Right atrium auricular region (tissue), 2 donors: ENCODE measurements at places on chromosomes 4 and X.

DNA sequence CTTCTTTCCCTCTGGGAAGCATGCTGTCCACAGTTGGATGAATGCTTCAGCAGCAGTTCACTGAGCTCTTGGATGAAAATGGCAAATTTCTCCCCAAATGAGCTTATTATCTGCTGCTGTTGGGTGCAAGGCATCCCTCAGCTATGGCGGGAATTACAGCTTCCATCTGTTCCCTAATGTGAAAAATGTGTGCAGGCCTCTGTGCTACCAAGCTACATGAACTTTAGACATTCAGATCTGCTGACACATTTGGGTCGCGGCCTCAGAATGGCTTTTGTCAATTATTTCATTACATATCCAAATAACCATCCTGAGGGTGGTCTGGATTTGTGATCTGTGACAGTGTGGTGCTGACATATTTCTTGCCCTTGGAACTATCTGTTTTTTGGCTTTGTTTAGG, 119.5 kb upstream of the SCML1 start:
- DNase-seq: no peak

DNA sequence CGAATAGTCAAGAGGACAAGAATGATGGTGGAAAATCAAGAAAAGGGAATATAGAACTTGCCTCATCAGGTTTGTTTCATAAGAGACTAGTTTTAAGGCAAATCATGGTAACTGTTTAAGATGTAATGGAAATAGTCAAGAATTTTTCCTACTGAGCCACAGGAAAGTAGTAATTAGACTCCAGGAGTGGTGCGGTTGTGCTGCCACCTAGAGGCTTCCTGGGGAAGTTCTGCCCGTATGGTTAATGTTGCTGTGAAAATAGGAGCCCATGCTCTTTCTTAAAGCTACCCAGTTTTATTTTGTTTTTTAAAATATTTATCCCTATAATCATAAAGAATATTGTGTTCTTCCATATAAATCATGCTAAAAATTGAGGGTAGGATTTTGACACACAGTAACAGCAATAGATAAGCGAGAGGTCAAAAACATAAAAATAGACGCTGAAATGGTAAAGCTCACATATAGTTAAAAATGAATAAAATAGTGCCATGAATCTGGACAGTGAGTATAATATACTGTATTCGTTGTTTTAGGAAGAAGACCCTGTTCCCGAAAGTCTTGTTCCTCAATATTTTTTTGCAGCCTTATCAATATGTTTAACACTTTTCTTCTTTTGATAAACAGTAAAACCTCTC, 87.0 kb downstream of the PHOX2B start:
- DNase-seq: peak; percentile 71

- DNase-seq: no peak
Observed at GRCh38 chr4:175405961-175406360, 406.1 kb downstream of the GPM6A start.

- no peak for DNase-seq
Observed at GRCh38 chrX:55794405-55794804, 76.9 kb downstream of the RRAGB start.

- peak; percentile 74 for DNase-seq
Observed at GRCh38 chr4:118969359-118969758, 80.7 kb downstream of the SYNPO2 start.

- DNase-seq: no peak
Observed at GRCh38 chr4:103162176-103162575, 36.0 kb downstream of the CENPE start.

- no peak for DNase-seq
Observed at GRCh38 chr4:94168321-94168720, 39.3 kb upstream of the SMARCAD1 start.

GRCh38 chr4:71570492-71570891, 213.4 kb downstream of the GC start:
- no peak for DNase-seq
